ENCODE measurements at places on chromosomes 2 and 18.

- DNase-seq, result no peak
Measured at GRCh38 chr18:3725115-3725514, 275.1 kb downstream of the TGIF1 start.

- no peak for DNase-seq
Measured at GRCh38 chr2:106085181-106085940, 108.7 kb downstream of the UXS1 start.

DNA sequence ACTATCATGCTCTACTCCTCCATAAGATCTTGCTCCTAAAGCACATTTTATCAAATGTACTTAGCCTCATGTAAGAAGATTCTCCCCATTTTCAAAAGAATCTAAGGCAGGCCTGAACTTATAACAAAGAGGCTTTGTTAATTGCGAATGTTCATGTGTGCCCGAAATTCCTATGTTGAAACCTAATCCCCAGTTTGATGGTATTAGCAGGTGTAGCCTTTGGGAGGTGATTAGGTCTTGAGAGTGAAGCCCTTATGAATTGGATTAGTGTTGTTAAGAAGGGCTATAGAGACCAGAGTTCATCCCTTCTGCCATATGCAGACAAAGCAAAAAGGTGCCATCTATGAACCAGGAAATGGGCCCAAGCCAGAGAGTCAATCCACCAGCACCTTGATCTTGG is 234.5 kb downstream of the PAX3 start:
- no peak for DNase-seq

DNA sequence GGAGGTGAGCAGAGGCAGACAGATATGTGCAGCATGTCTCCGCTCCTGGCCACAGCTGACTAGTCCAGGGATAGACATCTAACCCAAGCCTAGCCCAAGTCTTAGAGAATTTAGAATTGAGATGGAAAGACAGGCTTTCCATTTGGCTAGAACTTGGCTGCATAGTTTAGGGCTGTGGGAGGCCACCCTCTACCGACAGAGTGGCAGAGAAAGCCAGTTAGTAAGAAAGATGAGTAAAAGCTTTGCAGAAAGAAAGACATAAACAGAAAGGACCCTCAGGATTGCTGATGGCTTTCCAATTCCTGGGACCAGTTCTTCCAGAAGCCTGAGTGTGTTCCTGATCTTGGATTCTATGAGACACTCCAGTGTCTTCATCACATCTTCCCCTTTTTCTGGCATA is 62.1 kb downstream of the DYM start:
- no peak for DNase-seq

- DNase-seq, result no peak
Measured at GRCh38 chr2:98478088-98478551, 33.5 kb downstream of the INPP4A start.

- peak; percentile 99 for DNase-seq
Measured at GRCh38 chr2:118668431-118669424, 178.7 kb downstream of the EN1 start.

DNA sequence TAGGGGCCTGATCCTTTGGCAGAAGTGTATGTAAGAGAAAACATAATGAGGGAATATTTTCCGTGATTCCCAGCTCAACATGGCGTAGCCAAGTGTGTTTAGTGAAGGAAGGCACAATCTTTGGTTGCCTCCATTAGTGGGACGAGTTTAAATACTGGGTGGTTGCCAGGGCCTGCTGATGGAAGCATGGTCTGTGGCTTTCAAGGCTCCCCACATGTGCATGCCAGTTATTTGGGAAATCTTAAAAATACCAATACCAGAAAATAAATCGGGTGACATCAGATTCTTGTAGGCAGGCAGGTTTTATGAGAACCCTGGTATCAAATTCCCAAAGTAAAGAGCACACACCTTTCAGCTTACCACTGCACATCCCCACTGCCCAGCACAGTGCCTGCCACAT is 7.1 kb downstream of the MYL12A start:
- no peak for DNase-seq

DNA sequence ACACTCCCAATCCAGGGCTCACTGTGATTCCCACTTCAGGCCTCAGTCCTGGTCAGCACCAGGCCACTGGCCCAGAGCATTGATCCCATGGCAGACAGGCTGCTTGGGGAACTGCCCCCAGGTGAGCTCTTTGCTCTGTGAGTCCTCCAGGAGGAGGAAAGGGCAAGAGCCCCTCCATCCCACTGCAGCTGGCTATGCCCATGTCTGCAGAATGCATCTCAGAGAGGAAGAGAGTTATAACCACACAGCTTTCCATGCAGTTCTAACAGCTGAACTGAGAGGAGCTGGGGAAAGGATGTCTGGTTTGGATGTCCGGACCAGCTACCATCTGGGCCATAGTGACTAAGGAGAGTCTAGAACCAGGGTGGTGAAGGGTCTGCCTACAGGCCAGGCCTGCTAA is 230.3 kb downstream of the DYSF start:
- no peak for DNase-seq

Data from HS-5 (cell line).